LHCN-M2 (cell line): ENCODE measurements at places on chromosomes 4 and X.

GRCh38 chrX:17860811-17861488, at the start of gene RAI2:
TSS of gene RAI2 (minus strand) at chrX:17861298. CDS start at chrX:17802010, 59,288 bp downstream.
- no peak for DNase-seq

DNA sequence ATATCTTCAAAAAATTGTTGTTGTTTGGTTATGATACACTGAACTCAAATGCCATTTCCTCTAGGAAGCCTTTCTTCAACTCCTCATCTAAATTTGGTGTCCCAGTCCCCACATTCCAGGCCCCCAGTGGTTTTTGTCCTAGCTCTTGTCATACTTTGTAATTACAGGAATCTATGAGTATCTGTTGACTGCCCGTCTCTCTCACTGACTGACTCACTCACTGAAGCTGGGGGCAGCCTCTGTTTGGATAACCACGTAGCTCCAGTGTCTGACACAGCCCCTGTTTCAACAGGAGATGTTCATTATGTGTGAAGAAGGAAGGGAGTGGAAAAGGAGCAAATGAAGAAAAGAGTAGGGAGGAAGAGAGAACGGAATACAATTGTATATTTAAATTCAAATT, 284.1 kb upstream of the TENM3 start:
- DNase-seq, result peak; percentile 89

- DNase-seq, result peak; percentile 90
These were observed 93.6 kb downstream of the PDLIM5 start for GRCh38 chr4:94545296-94545695.

GRCh38 chrX:143934542-143934941, 50.7 kb downstream of the UBE2NL start:
- peak; percentile 62 for DNase-seq

GRCh38 chr4:13143222-13144070, 340.7 kb downstream of the RAB28 start:
- DNase-seq, result no peak

GRCh38 chrX:134591502-134591901, 66.8 kb downstream of the PLAC1 start:
- DNase-seq, result no peak

- no peak for DNase-seq
These were observed 1520.7 kb upstream of the PCDH7 start for GRCh38 chr4:29199485-29199884.
